ENCODE measurements at places on chromosomes 16 and 17.

DNA sequence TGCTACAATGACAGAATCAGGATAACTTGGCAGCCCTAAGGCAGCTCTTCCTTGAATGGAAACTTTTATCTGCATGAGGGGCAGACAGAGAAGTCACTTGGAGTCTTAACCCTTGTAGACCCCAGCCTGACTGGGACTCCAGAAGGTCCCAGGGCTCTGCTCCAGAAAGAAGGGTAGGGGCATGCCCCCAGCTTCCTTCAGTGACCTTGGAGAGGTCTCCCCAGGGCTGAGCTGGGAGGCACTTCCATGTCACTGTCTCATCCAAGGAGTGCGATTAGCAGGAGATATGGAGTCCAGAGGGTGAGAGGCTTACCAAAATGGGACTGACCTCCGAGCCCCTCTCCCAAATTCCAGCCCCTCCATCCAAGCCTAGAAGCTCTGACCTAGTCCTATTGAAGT is 3.4 kb upstream of the NLRC5 start:
- no peak for DNase-seq

GRCh38 chr16:80932708-80933095 is 74.0 kb downstream of the CMC2 start:
- no peak for DNase-seq

DNA sequence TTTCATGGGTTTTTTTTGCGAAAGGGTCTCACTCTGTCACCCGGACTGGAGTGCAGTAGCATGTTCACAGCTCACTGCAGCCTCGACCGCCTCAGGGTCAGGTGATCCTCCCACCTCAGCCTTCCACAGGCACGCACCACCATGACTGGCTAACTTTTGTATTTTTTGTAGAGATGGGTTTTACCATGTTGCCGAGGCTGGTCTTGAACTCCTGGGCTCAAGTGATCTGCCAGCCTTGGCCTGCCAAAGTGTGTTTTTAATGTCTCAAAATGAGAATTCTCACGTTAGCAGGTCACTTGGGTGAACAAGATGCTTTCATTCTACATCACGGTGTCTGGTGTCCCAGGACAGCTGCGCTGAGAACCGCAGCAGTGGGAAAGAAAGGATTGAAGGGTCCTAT is 3.2 kb downstream of the FBXO31 start:
- DNase-seq: no peak

GRCh38 chr17:53353919-53354351 is 468.8 kb upstream of the KIF2B start:
- no peak for DNase-seq

DNA sequence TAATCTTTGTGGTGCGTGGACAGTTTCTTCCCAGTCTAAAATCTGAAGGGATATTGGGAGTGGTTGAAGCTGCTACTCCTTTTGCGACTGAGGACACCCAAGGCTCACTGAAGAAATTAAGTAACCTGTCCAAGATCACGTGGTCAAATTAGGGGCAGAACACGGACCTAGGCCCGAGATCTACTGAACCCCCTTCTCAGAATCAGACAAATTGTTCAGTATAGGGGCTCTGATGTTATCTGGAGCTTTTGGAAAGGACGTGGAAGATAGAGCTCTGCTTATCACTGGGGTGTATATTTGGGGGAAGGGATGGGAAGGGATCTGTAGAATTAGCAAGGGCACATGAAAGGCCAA is 857 bp downstream of the TANGO6 start:
- no peak for DNase-seq

DNA sequence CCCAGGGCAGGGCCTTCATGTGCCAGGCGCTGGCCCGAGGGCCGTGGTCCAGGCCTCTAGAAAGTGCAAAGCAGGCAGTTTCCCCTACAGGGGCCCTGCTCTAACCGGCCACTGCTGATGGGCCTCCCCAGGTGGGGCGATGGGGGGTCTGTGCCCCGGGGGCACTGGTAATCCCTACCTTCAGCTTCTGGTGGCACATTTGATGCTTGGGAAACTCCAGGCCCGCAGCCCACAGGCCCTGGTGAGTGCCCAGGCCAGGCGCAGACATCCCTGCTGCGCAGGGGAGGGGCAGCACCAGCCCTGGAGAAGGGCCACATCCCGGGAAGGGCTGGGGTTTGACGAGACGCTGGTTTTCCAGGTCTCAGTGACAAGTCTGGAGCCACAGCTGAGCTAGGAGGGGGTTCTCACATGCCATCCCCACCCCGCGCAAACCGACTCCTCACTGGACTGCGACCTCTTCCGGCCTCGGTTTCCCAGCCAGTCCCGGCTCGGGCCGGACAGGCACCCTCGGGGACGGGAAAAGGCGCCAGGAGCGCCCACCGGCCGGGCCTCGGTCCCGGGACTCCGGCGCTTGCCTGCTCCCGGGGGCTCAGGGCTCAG is 1.6 kb downstream of the DOC2B start:
- DNase-seq: no peak

- no peak for DNase-seq
These were observed 833 bp downstream of the WSCD1 start for GRCh38 chr17:6070913-6071511.
